Gastrocnemius medialis (tissue), 4 donors: ENCODE measurements at places on chromosomes 4 and X. TPM values are rescaled to one million over a fixed set of nuclear protein-coding genes. Genes with fewer than 3 reads are reported as not detected.

- no peaks in the 10 kb centered on the region for H3K36me3 ChIP-seq
- no peak overlapping the region for H3K27ac ChIP-seq
- H3K27me3 ChIP-seq, result no peaks in the 10 kb centered on the region
- H3K4me1 ChIP-seq, result no peaks in the 10 kb centered on the region
- peak overlapping the region; percentile 14 for H3K4me3 ChIP-seq
- DNase-seq, result no peak
Measured at GRCh38 chr4:107046261-107046660, 10.1 kb upstream of the DKK2 start.

DNA sequence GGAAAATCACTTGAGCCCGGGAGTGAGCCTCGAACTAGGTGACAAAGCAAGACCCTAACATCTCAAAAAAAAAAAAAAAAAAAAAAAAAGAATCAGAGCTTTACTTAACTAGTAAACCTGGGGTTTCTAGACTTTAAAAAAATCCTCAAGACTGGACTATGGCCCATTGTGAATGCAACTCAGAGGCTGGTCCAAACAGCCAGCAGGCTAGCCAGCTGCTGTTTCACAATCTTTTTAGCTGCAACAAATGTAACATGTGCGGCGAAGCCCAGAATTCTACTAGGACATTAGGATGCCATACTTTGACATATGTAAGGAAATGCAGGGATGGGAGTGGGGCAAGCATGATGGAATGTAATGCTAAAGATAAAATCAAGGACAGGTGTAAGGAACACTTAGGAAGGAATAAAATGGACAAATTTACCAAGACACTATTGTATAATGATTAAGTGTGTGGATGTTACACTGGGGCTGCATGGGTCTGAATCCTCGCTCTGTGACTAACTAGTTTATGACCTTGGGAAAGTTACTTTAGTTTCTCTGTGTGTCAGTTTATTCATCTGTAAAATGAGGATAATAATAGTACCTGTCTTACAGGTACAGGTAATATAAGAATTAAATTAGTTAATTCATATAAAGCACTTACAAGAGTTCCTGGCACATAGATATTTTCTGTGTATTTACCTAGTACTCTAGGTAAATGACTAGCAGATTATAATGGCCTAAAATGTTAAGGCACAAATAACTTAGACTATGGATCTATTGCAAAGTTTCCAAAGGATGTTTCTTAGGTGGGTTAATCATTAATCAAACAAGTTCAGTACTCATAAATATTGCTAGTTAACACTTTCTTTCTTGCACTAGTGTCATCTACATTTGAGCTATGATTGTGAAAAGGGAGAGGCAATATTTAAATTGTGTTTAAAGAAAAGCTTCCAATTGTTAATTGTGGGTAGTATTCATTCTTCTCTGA, 49.5 kb downstream of the HELQ start:
- no peaks in the 10 kb centered on the region for H3K27me3 ChIP-seq
- peaks cover 25% of the 10 kb centered on the region for H3K36me3 ChIP-seq
- H3K4me1 ChIP-seq, result no peaks in the 10 kb centered on the region
- H3K27ac ChIP-seq, result no peak overlapping the region
- no peak for DNase-seq
- H3K4me3 ChIP-seq, result no peak overlapping the region

The WDR17 gene
- total RNA-seq, result 0.36 TPM

DNA sequence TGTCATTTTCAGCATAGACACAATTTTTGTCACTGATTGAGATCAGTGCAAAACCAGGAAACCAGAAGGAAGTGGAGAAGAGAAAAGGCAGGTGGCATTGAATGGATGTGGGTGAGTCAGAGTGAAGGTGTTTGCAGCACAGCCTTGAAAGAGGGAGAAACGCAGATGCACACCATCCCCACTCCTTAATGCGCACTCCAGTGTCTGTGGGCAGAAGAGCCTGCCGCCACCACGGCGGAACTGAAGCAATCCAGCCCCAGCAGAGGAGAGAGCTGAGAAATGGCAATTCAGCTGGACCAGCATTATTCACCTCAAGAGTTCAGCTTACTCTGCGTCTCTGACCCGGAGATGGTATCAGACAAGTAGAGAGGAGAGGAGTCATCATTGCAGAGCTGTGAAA, 393.1 kb upstream of the FRG1 start:
- H3K36me3 ChIP-seq, result no peaks in the 10 kb centered on the region
- no peak overlapping the region for H3K27ac ChIP-seq
- no peaks in the 10 kb centered on the region for H3K4me1 ChIP-seq
- no peak overlapping the region for H3K4me3 ChIP-seq
- DNase-seq, result no peak

DNA sequence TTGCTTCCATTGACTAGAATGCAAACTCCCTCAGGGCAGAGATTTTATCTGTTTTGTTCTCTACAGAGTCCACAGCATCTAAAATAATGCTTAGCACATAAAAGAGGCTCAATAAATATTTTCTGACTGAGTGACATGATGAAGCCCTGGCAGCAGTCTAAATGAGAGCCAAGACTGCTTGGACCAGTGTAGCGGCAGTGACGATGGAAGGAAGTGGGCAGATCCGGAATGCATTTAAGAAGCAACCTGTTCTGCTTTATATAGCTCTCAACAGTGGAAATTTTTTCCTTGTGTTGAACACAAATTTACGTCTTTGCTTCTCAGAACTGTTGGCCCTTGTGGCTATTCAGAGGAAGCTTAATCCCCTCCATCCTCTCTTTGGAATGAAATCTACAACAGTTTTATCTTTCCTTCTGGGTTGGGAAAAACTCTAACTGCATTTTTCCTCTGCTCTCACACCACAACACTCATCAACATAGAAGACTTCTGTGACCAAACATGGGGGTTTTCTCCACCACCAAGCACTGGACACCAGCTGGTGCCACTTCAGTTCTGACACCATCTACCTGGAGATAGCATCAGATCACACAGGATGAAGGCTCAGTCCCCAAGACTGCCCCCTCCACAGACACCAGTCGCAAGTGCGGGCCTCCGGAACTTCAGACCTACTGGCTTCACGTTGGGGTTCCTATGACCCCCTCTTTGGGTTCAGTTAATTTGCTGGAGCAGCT, 7.0 kb upstream of the BEND4 start:
- H3K36me3 ChIP-seq, result no peaks in the 10 kb centered on the region
- no peak for DNase-seq
- no peaks in the 10 kb centered on the region for H3K27me3 ChIP-seq
- H3K27ac ChIP-seq, result no peak overlapping the region
- H3K4me3 ChIP-seq, result no peak overlapping the region

DNA sequence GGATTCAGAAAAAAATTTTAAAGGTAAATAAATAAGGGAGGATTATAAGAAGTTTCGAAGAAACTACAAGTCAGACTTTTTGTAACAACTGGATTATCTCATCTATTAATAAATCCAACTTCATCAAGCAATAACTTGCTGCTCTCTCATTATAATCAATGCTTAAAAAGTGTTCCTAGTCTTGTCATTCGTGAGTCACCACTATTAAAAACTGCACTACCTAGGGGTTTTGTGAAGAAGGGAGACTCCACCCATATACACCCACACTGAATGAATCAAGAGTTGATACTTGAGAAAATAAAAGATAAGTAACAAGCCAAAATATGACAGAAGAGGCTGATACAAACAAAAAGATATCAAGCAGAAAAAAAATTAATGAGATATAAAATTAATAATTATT, 360.5 kb downstream of the ZNF674 start:
- no peaks in the 10 kb centered on the region for H3K36me3 ChIP-seq
- no peak for DNase-seq
- no peaks in the 10 kb centered on the region for H3K27me3 ChIP-seq
- H3K4me3 ChIP-seq, result no peak overlapping the region
- no peaks in the 10 kb centered on the region for H3K4me1 ChIP-seq

DNA sequence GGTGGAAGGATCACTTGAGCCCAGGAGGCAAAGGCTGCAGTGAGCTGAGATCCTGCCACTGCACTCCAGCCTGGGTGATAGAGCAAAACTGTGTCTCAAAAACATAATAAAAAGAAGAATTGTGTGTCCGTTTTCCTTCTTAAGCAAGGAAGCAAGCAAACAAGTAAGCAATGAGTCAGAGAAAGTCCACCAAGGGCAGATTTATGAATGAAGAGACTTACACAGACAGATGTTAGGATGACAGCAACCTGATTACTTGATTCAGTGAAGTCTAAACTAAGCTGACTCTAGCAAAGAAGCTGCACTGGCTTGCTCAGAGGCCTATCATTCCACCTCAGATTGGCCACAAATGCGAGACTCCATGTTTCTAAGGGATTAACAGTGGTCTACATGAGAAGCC, 34.1 kb upstream of the SCML1 start:
- no peak for DNase-seq
- H3K27ac ChIP-seq, result no peak overlapping the region
- no peaks in the 10 kb centered on the region for H3K36me3 ChIP-seq
- H3K27me3 ChIP-seq, result no peaks in the 10 kb centered on the region
- no peak overlapping the region for H3K4me3 ChIP-seq

- H3K4me3 ChIP-seq, result no peak overlapping the region
- no peaks in the 10 kb centered on the region for H3K27me3 ChIP-seq
- H3K4me1 ChIP-seq, result no peaks in the 10 kb centered on the region
Measured at GRCh38 chrX:51487960-51488267, 8.5 kb downstream of the NUDT11 start.

DNA sequence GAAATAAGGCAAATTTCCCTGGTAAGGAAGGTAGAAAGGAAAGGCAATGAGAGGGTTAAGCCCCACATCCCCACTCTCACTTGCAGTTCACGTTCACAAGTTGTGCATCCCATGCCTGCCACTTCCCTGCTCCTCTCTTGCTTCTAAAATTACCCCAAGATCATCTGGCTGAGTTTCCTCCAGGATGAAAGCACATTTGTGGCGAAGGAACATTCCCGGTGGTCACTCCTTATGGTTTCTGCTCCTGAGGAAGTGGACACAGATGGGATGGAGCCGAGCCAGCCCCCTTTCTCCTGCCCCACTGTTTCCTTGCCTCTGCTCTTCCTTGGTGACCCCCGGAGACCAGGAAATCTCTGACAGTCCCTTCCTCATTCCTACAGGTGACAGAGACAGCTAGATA, 37.5 kb downstream of the SPINK2 start:
- H3K27ac ChIP-seq, result no peak overlapping the region
- no peaks in the 10 kb centered on the region for H3K27me3 ChIP-seq
- H3K4me3 ChIP-seq, result no peak overlapping the region
- no peaks in the 10 kb centered on the region for H3K4me1 ChIP-seq
- DNase-seq, result no peak

The ANKRD50 gene
- 3.7 TPM for total RNA-seq

DNA sequence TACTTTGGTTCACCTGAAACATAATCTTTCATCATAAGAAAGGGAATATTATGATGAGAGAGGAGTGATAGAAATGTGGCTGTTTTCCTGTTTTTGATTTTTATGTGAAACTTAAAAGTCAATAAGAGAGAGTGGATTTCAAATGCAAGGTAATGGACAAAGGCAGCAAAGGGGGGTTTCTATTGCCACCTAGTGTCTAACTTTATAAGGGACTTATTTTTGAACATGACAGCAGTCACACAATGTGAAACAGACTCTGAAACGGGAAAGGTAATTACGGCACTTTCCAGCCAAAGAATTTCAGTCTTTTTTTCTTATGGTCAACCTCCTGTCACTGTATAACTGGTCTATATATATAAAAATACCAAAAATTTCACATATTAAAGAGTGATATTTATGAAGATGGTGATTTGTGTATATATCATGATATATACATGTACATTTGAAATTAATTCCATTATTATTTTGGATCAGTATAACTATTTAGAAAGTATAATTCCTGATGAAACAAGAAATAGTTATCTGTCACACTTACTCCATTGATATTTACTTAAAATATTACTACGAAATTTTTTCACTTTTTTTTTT, 127.1 kb downstream of the FBXO8 start:
- no peaks in the 10 kb centered on the region for H3K4me1 ChIP-seq
- peaks cover 4% of the 10 kb centered on the region for H3K27me3 ChIP-seq
- H3K4me3 ChIP-seq, result no peak overlapping the region
- H3K36me3 ChIP-seq, result no peaks in the 10 kb centered on the region

GRCh38 chr4:185774845-185775680, 36.9 kb downstream of the SORBS2 start:
- H3K27ac ChIP-seq, result peak overlapping the region; percentile 59
- peak overlapping the region; percentile 34 for H3K4me3 ChIP-seq
- no peaks in the 10 kb centered on the region for H3K36me3 ChIP-seq
- no peak for DNase-seq

The VCX3B gene
- not detected for total RNA-seq

DNA sequence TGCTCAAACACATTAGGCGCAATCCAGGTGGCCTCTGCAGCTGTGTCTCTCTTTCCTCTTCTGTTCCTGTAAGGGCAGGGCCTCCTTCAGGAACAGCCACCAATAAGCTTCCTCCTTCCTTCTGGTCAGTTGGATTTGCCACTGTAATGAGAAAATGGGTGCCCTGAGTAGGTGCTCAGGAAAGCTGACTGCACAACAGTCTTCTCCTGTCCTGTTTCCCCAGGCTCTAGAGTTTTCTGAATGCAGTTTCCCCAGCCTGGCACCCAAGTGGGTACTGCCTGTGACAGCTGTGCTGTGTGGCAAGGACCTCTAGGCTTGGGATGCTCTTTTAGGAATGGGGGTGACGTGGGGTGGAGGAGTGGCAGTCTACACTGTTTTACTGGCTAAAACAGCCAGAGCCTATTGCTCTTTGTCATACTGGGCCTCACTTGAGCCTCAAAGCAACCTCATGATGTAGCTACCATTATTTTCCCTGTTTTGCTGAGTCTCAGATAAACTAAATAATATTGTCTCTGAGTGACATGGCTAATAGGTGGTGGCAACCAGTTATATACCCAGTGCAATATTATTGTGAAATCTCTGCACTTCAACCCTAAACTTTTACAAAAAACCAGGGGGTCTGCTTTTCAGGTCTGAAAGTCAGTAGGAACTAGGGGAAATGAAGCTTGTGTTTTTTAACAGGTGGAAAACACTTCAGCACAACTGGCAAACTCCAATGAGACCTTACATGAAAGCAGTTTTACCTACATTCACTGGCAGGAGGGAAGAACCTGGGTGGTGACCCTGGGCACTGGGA, 1.2 kb downstream of the CXCL2 start:
- peak overlapping the region; percentile 66 for H3K4me3 ChIP-seq
- H3K27me3 ChIP-seq, result peaks cover 3% of the 10 kb centered on the region
- DNase-seq, result no peak
- peak overlapping the region; percentile 82 for H3K27ac ChIP-seq
- H3K4me1 ChIP-seq, result peaks cover 8% of the 10 kb centered on the region

DNA sequence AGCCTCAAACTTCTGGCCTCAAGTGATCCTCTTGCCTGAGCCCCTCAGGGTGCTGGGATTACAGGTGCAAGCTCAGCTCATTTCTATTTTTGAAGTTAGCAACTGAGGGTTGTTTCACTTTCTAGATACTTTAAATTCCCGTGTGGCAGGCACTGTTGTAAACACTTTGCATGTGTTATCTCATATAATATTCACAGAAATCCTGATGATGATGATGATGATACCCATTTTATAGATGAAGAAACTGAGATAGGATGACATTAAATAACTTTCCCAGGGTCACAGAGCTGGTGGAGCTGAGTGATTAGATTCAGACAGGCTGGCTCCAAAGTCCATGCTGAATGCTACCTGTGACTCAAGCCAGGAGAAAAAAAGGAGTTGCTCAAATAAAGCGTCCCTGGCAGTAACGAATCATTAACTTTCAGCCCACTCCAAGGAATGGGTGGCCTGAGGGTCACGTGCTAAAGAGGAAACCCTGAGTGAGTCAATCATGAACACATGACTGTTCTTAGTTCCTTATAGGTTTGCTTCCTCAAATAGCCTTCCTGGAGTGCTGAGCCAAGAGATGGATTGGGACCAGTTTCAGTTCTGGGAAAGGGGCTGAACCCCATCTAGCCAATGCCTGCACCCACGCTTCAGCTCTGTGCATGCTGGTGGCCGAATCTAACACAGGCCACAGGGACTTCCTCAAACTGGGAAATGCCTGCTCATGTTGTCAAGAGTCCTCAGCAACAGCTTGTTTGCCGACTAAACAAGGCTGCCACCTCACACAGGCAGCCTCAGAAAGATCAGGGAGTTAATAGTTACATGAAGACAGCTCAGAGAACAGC, 52.8 kb downstream of the RBM47 start:
- no peaks in the 10 kb centered on the region for H3K27me3 ChIP-seq
- DNase-seq, result peak; percentile 51
- no peak overlapping the region for H3K4me3 ChIP-seq
- H3K36me3 ChIP-seq, result no peaks in the 10 kb centered on the region
